Stimulated activated CD8-positive, alpha-beta memory T cell treated with anti-CD3 and anti-CD28 coated beads, Interleukin-15, amount 100 ng/mL, for 4 hours (primary cell): ENCODE measurements at places on chromosomes 1 and 21.
A peak's percentile ranks its signal among the peaks of the same experiment; 100 is the strongest.

DNA sequence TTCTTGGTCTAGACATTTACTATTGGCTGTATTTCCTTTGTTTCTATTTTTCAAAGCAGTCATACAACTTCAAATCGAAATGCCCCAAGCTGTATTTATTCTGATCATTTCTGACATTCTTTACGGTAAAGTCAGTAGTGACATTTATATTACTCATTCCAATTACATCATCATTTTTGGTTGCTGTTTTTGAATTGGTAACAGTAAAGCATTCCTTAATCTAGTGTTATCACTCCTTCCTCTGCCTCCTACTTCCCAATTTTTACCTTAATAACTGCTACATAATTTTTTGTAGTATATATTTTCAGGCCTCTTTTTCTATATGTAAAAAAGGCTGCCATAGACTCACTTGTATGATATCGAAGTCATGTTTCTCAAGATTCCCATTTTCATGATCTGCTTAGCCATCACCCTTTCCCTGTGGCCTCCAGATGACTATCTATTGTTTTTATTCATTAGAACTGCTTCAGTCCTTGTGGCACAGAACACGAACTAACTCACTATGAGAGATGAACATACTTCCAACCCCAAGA lies 167.2 kb downstream of the RUNX1 start:
- DNase-seq = no peak

DNA sequence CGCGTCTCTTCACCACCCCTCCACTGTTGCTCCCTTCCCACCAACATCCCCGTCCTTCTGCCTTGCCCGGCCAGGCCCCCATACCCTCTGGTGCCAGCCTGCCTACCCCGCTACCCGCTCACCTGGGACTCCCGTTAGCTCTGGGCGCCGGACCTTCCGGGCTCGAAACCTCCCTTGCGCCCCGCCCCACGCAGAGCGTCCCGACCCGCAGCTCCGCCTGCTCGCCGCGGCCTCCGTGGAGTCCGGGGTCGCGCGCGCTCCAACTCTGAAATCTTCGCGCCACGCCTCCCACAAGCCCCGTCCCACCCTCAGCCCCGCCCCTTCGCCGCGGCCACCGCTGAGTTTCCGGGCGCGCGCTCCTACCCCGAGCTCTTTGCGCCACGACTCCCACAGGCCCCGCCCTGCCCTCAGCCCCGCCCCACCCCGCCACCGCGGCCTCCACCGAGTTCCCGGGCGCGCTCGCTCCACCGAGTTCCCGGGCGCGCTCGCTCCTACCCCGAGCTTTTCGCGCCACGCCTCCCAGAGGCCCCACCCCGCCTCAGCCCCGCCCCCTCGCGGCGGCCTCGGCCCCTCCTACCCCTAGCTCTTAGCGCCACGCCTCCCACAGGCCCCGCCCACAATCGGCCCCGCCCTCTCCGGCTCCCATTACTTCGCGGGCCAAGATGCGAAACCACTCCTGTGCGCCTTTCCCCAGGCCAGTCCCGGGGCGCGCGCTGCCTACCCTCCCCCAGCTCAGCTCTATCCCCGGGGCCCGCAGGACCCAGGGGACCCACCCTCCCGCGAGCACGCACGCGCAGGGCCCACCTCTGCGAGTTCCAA lies at the start of gene IFT25:
IFT25 (minus strand) TSS at position 267 of the 819 bp plus-strand sequence. CDS start 5,617 bp downstream, outside the sequence.
- peak; percentile 96 for DNase-seq

DNA sequence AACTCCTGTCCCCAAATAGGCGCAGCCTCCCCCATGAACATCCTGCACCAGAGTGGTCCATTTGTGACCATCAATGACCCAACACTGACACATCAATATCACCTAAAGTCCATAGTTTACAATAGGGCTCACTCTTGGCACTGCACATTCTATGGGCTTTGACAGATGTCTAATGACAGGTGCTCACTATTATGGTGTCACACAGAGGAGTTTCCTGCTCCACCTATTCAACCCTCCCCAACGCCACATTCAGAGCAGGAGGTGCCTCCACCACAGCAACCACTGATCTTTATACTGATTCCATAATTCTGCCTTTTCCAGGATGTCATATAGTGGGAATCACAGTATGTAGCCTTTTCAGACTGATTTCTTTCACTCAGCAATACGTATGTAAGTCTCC lies 24.2 kb downstream of the GNG4 start:
- no peak for DNase-seq

GRCh38 chr1:96492236-96492635 lies 229.3 kb upstream of the PTBP2 start:
- no peak for DNase-seq

DNA sequence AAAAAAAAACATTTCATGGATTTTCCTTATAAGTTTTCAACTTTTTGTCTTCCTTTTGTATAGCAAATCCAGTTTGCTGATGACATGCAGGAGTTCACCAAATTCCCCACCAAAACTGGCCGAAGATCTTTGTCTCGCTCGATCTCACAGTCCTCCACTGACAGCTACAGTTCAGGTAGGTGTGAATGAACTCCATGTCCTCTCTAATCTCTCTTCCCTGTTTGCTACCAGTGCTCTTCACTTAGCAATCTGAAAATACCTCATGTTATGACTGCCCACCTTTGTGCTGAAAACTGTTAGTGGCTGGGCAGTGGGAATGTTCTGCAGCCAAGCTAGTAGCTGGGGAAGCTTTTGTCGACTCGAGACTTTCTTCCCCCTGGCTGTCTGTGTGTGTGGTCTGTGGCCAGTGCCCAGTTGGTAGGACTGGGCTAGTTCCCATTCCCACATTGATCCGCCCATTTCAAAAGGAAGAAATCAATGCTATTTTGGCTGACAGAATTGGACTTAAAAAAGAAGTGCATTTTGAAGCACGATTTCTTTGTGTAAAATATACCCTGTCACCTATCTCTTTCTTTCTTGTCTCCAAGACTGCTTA lies 24.5 kb downstream of the AHCYL1 start:
- no peak for DNase-seq

DNA sequence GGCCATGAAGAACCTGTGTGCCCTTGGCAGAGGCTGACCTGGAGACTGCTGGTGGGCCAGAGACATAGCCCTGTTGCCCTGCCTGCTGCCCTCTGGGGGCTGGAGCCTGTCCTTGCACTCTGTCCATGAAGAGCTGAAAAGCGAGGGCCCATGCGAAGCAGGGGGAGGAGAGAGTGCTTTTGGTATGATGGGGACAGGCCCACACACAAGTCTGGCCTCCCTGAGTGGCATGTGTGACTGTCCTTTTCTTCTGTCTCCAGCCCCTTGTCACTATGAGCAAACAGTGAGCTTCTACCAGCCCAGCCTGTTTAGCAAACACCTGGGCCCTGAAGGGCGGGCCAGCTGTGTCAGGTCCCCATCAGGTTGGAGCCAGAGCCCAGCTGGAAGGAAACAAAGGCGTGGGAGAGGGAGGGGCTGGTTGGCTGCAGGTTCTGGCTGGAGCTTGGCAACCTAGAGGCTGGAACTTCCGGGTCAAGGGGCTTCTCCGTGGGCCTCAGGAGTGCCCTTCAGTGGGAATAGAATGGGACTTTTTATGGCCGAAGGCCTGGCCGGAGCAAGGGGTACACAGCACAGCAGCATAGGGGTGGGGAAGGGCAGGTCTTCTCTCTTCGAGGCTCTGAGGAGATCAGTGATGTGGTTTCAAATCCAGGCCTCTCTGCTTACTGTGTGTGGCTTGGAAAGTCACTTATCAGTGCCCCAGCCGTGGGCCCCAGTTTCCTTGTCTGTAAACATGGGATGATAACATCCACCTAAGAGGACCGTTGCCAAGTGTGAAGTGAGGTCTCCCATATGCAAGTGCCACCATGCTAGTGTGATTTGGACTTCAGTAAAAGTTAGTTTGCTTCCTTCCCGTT lies 14.3 kb downstream of the QSOX1 start:
- no peak for DNase-seq

GRCh38 chr21:37181059-37181458 lies 86.1 kb downstream of the VPS26C start:
- DNase-seq = no peak

DNA sequence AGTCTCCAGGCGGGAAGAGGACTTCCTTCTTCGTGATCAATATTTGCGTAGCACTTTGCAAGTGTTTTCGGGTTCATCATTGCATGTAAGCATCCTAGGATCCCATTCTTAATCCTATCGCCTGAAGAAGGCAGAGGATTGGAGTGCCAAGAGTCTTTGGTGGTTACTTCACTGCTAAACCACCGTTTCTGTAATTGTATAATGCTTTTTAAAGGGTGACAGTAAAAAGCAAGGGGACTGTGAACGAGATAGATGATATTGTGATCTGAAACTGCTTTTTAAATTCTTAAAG lies 345 bp upstream of the ALDH9A1 start:
- no peak for DNase-seq

DNA sequence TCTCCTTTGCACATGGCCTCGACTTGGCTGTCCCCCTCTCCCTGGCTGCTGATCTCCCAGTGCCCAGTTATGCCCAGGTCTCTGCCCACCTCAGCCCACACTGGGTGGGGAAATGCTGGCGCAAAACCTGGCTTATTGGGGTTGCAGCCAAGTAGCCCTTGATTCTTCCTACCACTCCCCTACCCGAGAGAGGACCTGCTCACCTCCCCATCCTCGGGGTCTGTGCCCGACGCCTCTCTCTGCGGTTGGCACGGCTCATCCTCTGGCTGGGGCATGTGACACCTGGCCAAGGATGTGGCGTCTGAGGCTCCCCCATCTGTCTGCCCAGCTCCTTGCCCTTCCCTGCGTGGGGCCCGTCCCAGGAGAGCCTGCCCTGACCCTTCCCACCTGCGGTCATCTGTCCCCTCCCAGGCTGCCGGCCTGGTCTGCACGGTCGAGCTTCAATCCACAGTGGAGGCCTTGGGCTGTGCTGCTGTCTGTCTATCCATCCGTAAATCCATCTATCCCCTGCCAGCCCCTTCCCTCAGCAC lies 6.5 kb upstream of the PEX10 start:
- no peak for DNase-seq

GRCh38 chr1:150567717-150568593 lies 11.5 kb downstream of the MCL1 start:
- DNase-seq = no peak

DNA sequence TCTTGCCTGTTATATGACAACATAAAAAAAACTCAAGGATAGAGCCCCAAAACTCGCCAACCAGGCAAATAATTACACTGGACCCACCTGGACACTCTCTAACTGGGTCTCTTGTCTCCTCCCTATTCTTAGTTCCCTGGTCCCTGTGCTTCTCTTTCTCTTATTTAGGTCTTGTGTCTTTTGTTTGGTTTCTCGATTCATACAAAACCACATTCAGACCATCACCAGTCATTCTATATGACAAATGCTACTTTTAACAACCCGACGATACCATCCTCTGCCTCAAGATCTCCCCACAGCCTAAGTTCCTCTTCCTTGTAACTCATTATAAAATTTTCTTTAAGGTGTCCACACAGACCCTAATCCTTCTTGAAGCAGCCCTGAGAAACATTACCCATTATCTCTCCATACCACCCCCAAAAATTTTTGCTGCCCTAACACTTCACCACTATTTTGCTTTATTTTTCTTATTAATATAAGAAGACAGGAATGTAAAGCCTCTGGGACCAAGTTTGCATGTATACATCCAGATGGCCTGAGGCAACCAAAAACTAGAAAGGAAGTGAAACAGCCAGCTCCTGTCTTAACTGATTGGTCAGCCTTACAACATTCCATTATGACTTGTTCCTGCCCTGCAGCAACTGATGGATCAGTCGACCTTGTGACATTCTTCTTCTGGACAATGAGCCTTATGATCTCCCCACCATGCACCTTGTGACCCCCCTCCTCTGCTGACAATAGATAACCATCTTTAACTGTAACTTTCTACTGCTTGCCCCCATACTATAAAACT lies 638.2 kb downstream of the AMY1C start:
- DNase-seq = no peak

GRCh38 chr1:109818988-109819764 lies 55.5 kb upstream of the EPS8L3 start:
- DNase-seq = no peak

DNA sequence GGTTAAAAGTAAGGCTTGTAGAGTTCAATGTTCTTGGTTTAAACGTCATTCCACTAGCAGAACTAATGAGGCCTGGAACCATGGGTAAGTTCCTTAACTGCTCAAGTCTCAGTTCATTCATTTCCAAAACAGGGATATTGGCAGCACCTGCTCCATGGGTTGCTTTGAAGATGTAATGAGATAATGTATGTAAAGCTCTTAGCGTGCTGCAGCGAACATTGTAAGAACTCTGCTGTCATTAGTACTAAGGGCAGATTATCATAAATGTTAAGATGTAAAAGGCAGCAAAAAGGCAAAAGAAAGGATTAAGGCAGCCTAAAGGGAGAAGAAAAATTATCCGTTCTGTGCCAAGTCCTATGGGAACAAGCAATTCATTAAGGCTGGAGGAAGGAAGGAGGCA lies 129.1 kb upstream of the NGF start:
- no peak for DNase-seq

- DNase-seq = no peak
Measured at GRCh38 chr1:238331557-238331956, 440.8 kb upstream of the ZP4 start.

GRCh38 chr1:60727552-60727951 lies 354.8 kb upstream of the NFIA start:
- no peak for DNase-seq

- no peak for DNase-seq
Measured at GRCh38 chr1:205077158-205077933, 6.9 kb downstream of the TMEM81 start.

- no peak for DNase-seq
Measured at GRCh38 chr1:161287482-161288054, 22.2 kb downstream of the MPZ start.

DNA sequence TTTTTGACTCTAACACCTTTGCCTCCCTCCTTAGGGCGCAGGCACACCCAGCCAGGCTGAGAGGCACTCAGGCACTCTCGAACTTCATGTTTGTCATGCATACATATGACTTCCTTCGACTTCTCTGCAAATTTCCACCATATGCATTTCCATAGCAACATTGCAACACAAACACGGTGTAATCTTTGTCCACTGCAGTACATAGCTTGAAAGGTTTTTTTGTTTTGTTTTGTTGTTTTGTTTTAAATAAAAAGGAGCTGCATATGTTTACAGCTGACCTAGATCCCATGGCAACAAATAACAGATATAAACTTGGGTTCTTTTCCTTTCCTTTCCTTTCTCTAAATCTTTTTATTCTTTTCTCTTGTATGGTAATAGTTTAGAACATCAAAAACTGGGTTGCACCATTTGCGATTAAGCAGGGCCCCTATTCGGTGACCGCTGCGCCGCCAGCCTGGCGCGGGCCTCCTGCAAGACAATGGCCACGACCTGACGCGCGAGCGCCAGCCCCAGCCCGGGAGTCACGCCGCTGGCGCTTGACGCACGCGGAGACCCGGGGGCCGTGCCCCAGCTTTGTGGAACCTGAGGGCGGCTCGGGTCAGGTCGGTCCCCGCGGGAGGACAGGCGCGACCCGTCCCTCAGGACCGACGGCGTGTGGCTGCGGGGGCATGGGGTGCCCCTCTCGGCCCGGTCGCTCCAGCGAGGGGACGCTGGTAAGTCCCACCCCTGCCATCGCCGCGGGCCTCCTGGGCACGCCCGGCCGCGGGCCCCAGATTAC lies 35.2 kb downstream of the CCN1 start:
- DNase-seq = no peak
